Activated T-cell treated with anti-CD3 and anti-CD28 coated beads for 48 hours (primary cell): ENCODE measurements at places on chromosomes 12 and 14.

DNA sequence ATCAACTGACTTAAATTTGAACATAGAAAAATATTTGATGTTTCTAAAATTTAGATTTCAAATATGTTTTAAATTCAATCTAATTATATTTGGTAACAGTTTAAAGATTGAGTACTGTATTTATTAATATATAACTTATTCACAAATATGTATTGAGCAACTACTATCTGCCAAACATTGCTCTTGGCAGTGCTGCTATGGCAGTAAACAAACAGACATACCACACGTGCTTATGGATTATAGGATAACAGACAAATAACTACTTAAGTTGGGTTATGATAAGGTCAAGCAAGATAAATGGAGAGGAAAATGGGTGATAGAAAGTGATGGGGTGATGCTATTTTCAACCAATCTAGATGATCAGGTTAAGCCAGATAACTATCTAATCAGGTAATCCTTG is 538.1 kb downstream of the C12orf50 start:
- no peak for DNase-seq

GRCh38 chr14:55609681-55610080 is 29.7 kb downstream of the KTN1 start:
- no peak for DNase-seq

- DNase-seq, result no peak
Observed at GRCh38 chr12:94789510-94790225, 139.3 kb upstream of the TMCC3 start.

GRCh38 chr12:123120452-123121166 is 30.3 kb downstream of the PITPNM2 start:
- DNase-seq, result no peak

DNA sequence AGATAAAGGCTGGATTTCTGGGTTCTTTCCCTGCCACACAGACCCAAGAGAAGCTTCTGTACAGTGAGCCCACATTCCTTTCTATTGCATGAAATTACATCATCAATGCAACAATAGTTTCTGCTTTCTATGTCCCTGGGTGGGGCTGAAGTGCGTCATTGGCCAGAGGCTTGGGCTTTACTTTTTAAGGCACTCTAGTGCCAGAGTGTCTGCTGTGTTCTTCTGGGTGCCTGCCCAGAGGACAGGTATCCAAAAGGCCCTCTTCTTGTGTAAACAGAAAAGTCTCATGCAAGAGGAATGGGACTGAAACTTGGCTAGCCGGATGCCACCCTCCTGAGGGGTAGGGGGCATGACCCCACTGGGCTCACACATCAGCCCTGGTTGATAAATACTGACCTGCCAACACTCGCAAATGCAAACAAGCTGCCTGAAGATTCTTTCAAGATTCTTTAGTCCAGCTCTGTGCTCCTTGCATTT is 5.9 kb downstream of the KRT86 start:
- DNase-seq, result no peak

- no peak for DNase-seq
Observed at GRCh38 chr12:118025168-118025567, 8.7 kb downstream of the RFC5 start.

DNA sequence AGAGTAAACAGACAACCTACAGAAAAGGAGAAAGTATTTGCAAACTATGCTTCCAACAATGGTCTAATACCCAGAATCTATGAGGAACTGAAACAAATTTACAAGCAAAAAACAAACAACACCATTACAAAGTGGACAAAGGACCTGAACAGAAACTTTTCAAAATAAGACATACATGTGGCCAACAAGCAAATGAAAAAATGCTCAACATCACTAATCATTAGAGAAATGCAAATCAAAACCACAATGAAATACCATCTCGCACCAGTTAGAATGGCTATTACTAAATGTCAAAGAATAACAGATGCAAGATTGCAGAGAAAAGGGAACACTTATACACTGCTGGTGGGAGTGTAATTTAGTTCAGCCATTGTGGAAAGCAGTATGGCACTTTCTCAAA is 125.8 kb downstream of the C12orf42 start:
- DNase-seq, result no peak

- DNase-seq, result no peak
Observed at GRCh38 chr14:52327374-52328226, 13.5 kb downstream of the PTGER2 start.

DNA sequence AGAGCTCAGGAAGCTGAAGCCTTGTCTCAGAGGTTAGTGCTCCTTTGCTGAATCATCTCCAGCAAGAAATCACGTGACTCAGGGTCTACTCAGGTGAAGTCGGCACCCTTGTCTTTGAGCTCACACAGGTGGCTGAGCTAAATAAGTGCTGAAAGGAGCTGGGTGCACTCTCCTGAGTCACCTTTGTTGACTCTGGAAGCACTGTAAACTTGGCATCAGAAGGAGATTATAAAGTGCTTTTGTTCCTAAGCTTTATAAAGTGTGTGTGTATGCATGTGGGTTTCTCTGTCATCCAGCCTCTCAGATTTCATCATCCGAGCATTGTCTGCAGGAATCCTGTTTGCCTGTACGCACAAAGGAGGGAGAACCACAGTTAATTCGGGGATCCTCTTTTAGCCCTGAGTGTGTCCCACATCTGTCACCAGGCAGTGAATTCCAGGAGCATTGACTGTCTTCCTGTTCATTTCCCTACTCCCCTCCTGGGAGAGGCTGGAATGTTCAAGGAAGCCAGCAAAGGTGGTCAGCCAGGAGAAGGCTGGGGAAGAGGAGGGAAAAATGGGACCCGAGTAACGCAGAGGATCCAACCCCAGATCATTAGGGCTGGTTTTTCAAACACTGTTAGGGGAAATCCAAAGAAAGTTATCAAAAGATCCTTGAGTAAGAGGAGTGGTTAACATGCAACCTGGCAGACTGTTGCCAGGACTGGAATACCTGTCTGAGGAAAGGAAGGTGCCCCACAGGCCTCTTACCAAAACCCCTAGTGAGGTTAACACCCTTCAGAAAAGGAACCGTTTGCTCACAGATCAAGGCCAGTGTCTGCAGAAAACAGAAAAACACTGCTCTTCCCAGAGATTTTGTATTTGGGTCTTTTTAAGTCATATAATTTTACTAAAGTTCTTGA is 157.5 kb upstream of the HIF1A start:
- no peak for DNase-seq

- DNase-seq, result no peak
Observed at GRCh38 chr14:20417250-20418186, 4.2 kb upstream of the TEP1 start.

- no peak for DNase-seq
Observed at GRCh38 chr12:108683906-108684556, 47.3 kb downstream of the CORO1C start.

DNA sequence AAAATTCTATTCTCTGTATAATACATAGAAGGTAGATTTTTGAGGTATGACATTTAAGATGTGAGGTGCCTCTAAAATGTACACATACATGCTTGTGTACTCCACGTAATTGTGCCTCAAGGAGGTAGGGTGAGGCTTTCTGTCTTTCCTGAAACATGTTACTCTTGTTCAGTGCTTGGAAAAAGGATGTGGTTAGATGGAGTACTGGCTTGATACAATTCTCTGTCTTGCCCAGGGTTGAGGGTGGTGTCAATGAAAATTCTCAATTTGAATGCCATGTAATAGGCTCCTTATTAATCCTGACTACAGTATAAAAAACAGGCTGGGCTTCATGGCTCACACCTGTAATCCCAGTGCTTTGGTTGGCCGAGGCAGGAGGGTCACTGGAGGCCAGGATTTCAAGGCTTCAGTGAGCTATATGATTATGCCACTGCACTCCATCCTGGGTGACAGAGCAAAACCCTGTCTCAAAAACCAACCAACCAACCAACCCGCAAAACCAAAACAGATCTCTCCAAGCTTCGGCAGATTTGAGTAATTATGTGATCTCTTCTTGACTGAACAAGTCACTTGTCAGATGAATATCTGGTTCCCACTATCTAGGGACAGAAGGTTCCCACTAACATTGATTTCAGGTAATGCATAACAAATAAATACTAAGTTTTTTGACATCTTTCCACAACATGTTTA is 41.6 kb downstream of the RCOR1 start:
- no peak for DNase-seq

DNA sequence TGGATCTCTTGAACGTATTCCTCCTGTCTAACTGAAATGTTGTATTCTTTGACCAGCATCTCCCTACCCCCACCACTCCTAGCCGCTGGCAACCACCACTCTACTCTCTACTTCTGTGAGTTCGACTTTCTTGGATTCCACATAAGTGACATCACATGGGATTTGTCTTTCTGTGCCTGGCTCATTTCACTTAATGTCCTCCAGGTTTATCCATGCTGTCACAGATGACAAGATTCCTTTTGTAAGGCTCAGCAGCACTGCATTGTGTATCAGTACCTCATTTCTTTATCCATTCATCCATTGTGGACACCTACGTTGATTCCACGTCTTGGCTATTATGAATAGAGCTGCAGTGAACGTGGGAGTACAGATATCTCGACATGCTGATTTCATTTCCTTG is 10.5 kb downstream of the PRKAB1 start:
- DNase-seq, result no peak

GRCh38 chr14:34003691-34004090 is 52.8 kb upstream of the EGLN3 start:
- DNase-seq, result no peak

- DNase-seq, result no peak
Observed at GRCh38 chr14:90409209-90409730, 12.4 kb downstream of the CALM1 start.

DNA sequence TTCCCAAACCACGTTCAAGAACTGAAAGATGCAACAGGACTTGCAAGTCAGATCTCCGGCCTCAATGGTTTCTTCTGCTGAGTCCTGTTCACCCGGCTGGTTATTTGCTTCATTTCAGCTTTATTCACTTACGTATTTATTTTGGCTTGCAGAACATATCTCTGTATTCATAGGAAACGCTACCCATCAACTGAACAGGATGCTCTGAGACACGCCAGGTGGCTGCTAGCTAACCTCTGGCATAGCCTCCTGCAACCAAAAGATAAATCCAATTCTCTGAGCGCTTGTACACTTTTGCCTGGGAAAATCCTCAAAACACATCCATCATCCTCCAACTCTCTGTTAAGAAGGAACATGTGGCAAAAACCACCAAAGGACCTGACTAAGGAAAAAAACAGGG is 17.3 kb downstream of the MAP3K9 start:
- no peak for DNase-seq

DNA sequence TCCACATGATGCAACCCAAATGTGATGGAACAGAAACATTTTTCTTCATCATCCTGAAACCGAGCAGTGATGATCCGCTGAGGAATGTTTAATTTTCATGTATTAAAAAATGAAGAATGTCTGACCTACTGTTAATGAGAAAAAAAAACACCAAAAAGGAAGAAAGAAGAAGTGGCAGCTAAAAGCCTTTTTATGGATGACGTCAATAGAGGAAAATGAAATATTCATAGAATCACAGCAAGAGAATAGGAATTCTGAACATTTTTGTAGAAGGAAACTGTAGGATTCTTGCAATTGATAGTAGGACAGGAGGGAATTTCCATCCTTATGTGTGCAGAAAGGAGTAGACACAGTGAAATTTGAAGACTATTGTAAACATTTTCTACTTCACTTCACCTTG is 112.9 kb downstream of the PRKCH start:
- DNase-seq, result no peak
